GM13976 (cell line): ENCODE measurements at places on chromosomes 1 and 21.
A peak's percentile ranks its signal among the peaks of the same experiment; 100 is the strongest.

GRCh38 chr1:202161151-202162046 lies 997 bp upstream of the PTPN7 start:
- DNase-seq = peak; percentile 67

- DNase-seq = no peak
Observed at GRCh38 chr1:245169376-245169775, 14.6 kb downstream of the KIF26B start.

- no peak for DNase-seq
Observed at GRCh38 chr1:157124855-157125254, 13.3 kb downstream of the ETV3 start.

DNA sequence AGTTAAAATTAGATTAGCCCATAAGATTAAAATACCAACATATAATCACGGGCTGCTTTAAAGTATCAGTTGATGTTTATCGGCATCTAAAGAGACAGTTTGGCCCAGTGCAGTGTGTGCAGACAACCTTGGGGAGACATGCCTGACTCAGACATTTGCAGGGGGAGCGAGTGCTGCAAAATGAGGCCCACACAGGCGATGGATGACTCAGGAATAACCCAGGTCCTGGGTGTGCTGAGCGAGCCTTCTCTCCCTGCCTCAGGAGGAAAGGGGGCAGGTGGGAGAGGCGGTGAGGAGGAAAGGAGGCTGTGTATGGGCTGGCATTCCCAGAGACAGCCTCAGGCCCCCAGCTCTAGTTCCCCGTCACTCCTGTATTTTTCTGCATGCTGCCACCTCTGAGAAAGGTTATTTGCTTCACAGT lies 9.0 kb downstream of the SLC9A1 start:
- no peak for DNase-seq

DNA sequence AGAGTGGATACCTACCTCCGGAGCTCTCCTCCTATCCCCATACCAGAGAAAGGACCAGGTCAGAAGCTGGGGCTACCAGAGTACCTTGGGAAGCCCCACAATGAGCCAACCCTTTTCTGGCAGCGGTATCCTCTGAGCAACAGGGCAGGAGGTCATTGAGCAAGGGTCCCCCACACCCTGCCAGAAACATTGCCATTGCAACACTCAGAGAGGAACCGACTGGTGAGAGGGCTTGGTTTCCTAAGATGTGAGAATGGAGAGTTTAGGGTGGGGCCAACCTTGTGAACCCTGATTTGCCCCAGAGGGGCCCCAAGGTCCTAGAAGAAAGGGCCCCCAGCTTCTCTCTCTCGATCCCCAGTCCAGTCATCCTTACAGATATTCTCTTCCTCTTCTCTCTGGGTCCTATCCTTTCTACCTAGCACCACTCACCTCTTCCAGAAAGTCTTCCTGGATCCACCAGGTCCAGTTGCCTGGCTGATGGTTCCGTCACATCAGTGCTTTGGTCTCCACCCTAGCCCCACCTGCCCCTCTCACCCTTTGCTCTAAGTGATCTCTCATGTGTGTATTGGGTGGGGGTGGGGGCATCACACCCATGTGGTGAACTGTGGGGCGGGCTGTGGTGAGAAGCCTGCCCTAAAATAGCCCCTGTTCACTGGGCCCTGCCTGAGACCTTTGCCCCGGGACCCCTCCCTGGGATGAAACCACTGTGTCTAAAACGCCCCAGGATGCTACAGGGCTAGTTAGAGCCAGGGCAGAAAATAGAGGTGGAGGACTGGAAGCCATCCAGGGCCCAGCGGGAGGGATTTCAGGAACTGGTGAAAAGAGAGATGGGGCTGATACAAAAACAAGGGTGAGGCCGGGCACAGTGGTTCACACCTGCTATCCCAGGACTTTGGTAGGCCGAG lies 8.7 kb downstream of the FGR start:
- peak; percentile 41 for DNase-seq

DNA sequence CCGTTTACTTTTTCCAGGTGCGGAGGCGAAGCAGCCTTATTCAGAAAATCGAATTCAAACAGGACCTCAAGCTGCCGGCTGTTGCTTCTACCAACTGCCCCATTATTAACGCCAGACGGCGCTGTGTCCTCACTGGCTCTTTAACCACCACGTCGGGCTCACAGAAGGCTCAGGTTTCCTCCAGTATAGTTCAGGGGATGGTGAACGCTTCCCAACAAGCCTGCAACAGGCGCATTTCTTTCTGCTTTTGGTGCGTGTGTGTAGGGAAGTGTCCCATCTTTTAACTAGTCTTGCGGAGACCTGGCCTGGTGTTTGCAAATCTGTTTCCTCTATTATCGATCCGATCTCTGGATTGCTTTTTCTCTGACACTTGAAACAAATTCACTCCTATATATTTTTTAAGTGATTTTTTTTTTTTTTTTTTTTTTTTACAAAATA lies 791 bp upstream of the STUM start:
- DNase-seq = peak; percentile 86

DNA sequence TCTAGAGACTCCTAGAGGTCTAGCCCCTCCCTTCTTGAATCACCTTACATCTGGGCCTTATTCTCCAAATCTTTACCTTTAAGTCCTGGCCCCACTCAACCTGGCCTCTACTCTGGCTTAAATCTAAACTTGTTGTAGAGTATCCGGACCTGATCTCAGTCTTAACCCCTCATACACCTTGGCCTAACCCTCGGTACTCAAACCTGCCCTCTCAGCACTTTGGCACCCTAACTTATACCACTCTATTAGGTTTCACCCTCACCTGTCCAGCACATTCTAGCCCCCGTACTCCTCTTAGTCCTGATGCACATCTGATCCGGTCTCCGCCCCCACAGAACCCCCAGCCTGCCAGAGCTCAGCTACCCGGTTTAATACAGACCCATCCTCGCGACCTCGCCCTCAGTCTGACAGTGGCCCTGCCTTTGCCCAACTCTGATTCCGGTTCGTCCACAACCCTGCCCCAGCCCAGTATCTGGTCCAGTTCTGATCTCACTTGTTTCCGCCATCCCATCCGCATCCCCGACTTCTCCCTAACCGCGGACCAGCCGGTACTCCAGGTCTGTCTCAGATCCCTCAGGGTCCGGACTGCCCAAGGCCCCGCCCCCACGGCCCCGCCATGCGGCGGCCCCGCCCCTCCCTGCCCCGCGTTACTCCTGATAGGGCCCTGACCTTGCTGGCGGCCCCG lies 1.5 kb downstream of the TRIM62 start:
- DNase-seq = no peak

- peak; percentile 11 for DNase-seq
Observed at GRCh38 chr21:44392916-44393315, 39.5 kb downstream of the TRPM2 start.

GRCh38 chr1:53385276-53386225 lies 57.7 kb upstream of the LRP8 start:
- DNase-seq = no peak

DNA sequence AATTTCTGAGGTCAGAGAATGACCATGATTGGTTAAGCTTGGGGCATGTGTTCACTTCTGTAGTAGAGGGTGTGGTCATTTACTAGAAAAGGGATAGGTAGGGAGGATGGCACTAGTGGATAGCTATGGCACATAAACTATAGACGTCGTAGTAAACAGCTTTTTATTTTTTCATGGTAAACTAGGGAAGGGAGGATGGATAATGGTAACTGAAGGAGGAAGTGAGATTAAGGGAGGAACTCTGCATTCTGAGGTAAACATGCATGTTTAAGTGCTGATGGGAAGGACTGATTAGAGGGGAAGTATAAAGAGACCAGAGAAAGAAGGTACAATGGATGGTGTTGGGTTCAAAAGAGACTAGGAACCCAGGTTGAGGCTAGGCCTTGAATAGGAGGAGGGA lies 26.9 kb downstream of the PTGS2 start:
- no peak for DNase-seq

GRCh38 chr1:115925467-115925866 lies 50.8 kb upstream of the SLC22A15 start:
- no peak for DNase-seq

DNA sequence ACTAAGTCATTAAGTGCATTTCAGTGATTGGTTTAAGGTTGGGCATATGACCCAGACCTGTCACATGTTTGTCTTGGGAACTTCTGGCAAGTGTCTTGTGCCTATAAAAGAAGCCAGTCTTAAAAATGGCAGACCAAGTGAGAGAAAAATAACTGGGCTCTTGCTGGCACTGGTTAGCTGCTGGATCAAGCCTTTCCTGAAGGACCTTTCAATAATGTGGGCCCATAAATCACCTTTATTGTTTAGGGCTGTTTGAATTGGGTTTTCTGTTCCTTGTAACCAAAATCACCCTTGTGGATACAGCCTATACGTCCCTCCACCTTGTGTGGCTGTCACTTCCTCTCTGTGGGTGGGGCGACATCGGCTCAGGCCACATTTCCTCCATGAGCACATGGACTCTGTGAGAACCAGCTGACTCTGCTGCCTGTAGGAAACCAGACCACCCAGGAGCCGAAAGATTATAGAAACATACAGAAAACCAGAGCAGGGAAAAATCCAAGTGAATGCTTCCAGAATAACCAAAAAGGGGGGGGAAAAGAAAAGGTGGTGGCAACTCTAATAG lies 25.6 kb upstream of the WNT4 start:
- DNase-seq = no peak

GRCh38 chr21:36325373-36326010 lies 5.5 kb downstream of the MORC3 start:
- DNase-seq = no peak

GRCh38 chr1:42461196-42461595 lies 1.9 kb upstream of the CCDC30 start:
- no peak for DNase-seq

DNA sequence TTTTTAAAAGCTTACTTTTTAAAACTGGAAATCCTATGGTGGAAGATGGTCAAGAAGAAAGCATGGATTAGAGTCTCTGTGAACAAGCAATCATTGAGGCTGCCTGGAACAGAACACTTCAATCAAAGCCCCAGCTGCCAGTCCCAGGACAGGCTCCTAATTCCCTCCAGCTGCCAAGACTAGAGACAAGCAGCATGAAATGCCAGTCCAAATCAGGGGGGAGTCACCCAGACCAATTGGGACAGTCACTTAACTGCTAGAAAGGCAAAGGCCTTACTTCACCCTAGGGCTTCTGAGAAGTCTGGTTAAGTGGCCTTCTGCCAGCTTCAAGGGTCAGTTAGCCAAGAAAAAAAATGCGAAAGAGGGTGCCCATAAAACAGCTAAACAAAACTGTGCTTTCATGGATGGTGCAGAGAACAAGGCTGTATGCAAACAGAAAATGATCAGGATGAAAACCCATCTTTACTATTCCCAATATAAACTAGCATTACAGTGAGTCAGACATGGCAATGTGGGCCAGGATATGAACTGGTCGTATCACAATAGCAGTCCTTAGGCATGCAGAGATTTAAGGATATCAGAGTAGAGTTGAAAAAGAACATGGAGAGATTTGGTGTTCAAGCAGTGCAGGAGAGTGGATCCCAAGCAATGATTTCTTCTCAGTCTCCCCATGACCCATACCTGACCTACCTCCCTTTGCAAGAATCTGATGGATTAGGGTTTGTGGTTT lies 31.0 kb upstream of the MAN1A2 start:
- no peak for DNase-seq

GRCh38 chr21:43654806-43655489 lies 4.3 kb downstream of the HSF2BP start:
- no peak for DNase-seq

DNA sequence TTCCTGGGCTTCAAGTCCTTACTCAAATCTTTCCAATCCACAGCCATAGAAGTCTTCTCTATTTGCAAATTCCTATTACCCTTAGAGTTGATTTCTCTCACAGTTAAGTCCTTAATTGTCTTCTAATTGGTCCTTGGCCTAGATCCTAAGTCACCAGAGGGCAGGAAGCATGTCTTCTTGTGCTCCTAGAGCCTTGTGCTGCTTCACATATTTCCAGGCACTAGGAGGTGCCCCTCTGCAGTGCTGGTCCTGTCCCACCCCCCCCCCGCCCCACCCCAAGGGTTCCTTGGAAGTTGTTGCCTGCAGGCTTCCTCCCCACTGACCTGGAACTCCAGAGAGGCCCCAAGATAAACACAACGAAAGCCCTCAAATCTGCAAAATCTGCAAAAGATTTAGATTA lies 28.1 kb upstream of the TARBP1 start:
- DNase-seq = no peak

DNA sequence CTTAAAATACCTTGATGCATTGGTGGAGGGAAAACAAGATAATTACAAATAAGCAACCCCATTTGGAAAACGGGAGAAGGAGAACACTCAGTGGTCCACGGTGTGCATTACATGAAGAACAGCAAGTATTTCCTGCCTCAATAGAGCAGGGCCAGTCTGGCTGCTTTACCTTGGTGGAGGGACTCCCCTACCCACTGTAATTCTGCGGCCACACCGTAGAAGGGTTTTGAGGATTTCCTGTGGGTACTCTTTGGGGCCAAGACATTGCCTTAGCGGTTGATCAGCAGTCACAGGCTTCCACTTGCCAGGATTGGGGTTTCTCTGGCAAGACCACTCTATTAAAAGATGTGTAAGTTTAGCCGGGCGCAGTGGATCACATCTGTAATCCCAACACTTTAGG lies 16.3 kb upstream of the TMEM54 start:
- DNase-seq = no peak

- DNase-seq = no peak
Observed at GRCh38 chr1:150558761-150559655, 9.8 kb downstream of the ADAMTSL4 start.

- no peak for DNase-seq
Observed at GRCh38 chr1:1125945-1126344, 10.1 kb upstream of the C1orf159 start.

GRCh38 chr1:36731226-36732014 lies 248.7 kb upstream of the CSF3R start:
- no peak for DNase-seq

GRCh38 chr1:203140743-203141520 lies 13.4 kb downstream of the ADORA1 start:
- DNase-seq = no peak

GRCh38 chr1:21325731-21326387 lies 35.6 kb upstream of the ECE1 start:
- DNase-seq = no peak
